Muscle of leg (tissue), 16 donors: ENCODE measurements at places on chromosomes 4 and X. TPM values are rescaled to one million over a fixed set of nuclear protein-coding genes. Genes with fewer than 3 reads are reported as not detected.

FAM9B gene
- not detected for total RNA-seq

FAM133A gene
- total RNA-seq = 0.49 TPM

DNA sequence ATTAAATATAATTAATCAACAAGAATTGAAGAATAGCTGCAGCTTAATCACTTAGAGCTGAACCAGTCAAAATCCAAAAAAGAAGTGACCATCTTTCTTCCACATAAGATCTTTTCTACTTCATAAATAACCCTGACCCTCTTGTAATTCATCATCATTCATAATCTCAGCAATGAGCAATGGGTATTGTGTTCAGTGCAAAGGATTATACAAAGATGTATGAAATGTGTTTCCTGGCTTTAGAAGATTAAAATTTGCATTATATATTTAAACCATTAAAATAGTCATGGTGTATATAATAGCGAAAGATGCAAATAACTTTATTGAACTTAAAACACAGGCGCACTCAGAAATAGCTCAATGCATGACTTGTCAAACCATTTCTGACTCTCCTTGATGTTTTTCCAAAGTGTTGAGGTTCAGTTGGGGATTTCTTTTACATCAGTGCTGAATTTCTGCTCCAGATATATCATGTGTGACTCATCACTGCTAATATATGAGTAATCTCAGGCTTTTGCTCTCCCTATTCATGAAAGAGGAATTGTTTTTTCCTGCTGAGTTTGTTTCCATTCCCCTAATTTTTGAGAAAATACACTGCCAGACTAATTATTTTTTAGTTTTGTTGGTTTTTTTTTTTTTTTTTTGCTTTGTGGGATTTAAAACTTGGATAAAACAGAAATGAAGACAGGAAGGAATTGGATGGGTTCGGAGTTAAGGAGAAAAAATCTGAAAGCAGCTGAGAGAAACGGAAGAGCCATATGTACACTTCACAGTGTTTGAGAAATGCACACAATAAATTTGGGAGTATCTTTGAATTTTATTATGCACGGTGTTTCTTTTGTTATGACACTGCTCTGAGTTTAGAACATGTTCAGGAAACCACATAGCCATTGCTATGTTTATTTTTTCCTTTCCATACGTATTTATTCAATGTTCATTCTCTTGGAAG, 290.1 kb upstream of the PCDH7 start:
- peak; percentile 63 for DNase-seq

- no peak for DNase-seq
These were observed 82.4 kb upstream of the RBPJ start for GRCh38 chr4:26238426-26238777.

DNA sequence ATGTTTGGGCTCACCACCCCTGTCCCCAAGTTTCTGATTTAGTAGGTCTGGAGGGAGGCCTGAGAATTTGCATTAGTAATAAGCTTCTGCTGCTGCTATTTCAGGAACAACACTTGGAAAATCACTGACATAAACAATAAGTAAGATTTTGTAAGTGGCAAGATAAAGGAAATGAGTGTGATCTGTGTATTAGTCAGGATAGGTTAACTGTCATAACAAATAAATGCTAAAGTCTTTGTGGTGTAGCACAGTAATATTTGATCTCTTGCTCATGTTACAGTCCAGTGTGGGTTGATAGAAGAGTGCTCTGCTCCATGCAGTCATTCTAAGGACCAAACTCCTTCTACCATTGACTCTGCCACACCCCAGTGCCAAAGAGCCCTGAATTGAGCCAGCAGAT, 67.0 kb downstream of the NHS start:
- no peak for DNase-seq

- DNase-seq = no peak
These were observed 79.5 kb upstream of the MBNL3 start for GRCh38 chrX:132568291-132568690.

GRCh38 chrX:103789004-103789403, 12.4 kb downstream of the PLP1 start:
- DNase-seq = no peak

DNA sequence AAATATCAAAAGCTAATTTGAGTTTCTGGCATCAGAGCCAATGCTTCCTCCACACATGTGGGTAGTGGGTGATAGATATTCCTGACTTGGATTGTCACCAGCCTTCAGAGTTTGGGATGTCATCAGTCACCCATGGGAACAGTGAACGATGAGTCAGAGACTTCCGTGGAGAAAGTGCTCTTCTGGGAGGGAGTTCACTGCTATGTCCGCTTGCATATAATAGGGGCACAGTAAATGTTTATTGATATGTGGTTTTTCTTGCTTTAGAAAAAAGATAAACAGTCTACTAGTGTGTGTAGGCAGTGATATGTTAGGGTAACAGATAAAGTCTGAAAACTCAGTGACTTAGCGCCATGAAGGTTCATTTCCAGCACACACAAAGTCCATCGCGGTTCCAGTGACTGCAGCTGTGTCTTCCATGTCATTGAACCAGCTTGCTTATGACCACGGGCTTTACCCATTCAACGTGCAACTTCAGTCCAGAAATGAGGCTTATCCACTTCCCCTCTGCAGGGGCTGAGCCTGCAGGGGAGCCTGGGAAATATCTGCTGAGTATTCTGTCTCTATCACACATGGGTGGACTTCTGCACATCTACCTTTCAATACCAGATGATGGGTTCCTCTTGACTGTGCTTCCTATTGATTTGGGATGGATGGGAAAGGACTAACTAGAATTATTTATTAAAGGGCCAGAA, 87.7 kb upstream of the WWC2 start:
- DNase-seq = no peak

CXXC4 gene
- 1.6 TPM for total RNA-seq

PDHA2 gene
- total RNA-seq = not detected

USP38 gene
- 14.5 TPM for total RNA-seq

ZNF630 gene
- 2.3 TPM for total RNA-seq

KIF4A gene
- total RNA-seq = 5.1 TPM

DNA sequence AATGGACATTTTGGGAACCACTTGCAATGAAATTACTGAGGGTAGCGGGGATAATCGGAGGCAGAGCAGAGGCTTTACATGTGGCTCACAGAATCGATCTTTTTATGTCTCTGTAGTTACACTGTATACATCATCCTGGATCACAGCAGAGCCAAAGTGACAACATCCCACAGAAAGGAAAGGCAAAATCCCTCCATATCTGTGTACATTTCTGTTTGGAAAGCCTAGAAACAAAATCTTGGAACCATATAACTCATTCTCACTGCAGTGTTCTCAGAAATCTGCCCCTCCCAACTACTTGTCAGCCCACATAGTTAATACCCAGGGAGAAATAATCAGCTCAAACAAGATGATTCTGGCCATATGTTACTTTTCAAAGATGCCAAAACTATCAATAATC, 211.6 kb downstream of the DCLK2 start:
- DNase-seq = peak; percentile 76

MAGEA6 gene
- not detected for total RNA-seq

DNA sequence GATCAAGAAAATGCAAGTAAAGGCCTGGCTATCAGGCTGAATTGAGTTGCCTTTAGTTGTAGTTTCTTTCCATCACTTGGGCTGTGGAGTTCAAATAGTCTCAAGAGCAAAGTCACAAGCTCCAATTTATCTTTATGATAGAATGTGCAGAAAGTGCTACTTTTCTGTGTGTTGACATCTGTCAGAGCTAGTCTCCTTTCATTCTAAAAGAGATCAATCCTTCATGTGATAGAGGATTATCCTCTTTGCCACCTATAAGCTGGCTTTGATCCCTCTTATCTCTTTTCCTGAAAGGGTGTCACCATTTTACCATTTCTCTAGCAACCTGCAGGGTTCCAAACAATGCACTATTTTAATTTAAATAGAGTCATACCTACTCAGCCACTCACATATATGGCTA, 224.9 kb downstream of the TEX13A start:
- no peak for DNase-seq

- DNase-seq = peak; percentile 21
These were observed 201.0 kb upstream of the NEIL3 start for GRCh38 chr4:177108708-177109107.

GRCh38 chr4:74109870-74110605, 11.0 kb upstream of the CXCL2 start:
- DNase-seq = peak; percentile 73

RAB41 gene
- total RNA-seq = not detected

GRCh38 chr4:8010618-8011017, 71.0 kb upstream of the AFAP1 start:
- peak; percentile 90 for DNase-seq

- DNase-seq = no peak
These were observed 217.2 kb downstream of the SPRY1 start for GRCh38 chr4:123613586-123614344.

DNA sequence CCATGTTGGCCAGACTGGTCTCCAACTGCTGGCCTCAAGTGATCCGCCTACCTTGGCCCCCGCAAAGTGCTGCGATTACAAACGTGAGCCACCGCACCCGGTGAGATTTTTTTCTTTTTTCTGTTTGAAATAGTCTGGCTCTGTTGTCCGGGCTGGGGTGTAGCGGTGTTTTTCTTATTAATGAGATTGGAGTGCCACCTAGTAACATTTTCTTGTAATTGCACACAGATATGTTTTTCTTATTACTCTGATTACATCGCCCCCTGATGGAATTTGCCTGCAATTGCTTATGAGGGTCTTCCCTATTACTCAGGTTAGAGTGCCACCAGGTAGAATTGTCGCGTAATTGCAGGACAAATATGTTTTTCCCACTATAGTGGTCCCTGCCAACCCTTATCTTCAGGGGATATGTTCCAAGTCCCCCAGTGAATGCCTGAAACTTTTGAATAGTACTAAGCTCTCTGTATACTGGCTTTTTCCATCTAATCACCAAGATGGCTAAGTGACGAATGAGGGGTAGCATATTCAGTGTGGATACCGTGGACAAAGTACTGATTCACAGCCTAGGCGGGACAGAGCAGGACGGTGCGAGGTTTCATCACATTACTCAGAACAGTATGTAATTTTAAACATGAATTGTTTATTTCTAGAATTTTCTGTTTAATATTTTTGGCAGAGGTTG, 8.6 kb upstream of the PDHA1 start:
- DNase-seq = no peak

EDNRA gene
- 24.0 TPM for total RNA-seq

DNA sequence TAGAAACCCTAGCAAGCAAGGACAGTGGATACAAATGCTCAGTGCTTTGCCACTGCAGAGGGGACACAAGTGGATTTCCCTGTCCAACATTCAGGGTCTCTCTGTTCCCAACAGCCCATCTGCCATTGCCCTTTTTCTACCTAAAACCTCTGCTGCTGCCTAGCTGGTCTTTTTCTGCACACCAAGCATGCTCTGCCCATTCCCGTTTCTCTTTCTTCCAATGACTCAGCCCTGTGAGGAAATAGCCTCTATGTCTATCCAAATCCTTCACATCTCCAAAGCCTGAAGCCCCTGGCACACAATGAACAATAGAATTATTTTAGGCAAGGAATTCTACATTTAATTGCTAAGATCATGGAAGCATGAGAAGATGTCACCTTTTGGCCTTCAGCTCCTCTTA, 5.7 kb upstream of the AMELX start:
- no peak for DNase-seq

NWD2 gene
- total RNA-seq = under 0.01 TPM

ARHGAP4 gene
- 15.5 TPM for total RNA-seq

GRCh38 chr4:48746608-48747362, 33.3 kb downstream of the FRYL start:
- no peak for DNase-seq

GRCh38 chr4:48623182-48623780, 133.2 kb downstream of the ZAR1 start:
- DNase-seq = no peak

GRCh38 chr4:11436084-11436483, 7.4 kb upstream of the HS3ST1 start:
- no peak for DNase-seq

DNA sequence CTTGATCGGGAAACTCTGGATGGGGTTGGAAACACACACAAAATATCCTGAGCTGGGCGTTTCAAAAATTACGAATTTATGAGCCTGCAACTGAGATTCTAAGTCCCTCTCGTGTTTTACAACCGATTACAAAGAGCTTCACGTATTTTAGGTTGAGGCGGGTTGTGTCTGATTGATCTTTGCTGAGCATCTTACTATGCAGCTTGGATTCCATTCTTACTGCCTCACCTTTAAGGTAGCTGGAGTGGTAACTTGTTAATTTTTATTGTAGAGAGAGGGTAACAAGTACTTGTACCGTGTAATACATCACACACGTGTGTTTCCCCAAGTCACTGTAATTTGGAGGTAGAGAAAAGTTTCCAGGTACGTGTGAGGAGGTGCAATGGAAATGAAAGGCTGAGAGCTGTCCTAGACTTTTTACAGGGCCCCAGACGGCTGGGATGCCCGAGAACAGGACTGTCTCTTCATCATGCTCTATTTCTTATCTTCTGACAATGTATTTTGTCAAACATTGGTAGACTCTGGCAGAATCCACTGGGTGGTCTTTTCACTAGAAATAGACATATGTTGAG, 97.8 kb upstream of the TENM3 start:
- no peak for DNase-seq
